NCI-H1930 (cell line): ENCODE measurements at places on chromosomes 1 and 21.
A peak's percentile ranks its signal among the peaks of the same experiment; 100 is the strongest.

- no peak for DNase-seq
These were observed 3.6 kb downstream of the TFF1 start for GRCh38 chr21:42362700-42363099.

DNA sequence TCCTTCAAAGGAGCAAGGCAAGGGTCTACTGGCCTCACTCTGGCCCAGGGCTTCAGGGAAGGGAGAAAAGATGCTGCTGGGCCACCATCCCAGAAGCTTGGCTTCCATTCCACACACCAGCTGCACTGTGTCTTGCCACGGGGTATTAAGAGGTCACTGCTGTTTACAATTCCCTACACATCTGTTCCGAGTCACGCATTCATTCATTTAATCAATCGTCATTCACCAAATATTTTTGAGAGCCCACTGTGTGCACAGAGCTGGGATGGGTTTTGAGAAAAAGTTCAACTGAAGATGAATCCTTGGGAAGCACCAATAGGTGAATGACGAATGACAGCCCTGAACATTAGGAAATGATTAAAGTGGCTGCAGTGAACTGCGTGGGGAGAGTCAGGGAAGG is 101.7 kb downstream of the NAV1 start:
- DNase-seq, result no peak

GRCh38 chr1:236002572-236002971 is 62.3 kb downstream of the NID1 start:
- no peak for DNase-seq

DNA sequence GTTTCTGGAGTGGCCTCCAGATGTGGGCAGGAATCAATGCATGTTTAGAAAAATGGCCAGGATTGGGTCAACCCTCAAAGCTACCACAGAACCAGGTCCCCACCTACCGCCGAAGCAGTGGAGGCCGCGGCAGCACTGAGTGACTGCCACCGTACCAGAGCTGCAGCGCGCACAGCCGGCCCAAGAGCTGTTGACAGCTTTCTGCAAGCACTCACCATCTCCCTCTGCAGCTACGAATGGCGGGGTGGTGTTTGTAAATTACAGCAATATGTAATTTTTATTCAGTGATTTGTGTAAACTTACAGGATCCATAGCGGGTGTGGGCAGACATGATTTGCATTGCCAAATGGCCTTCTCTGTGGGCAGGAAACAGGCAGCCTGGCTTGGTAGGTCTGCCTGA is 96.4 kb downstream of the CAMK2N1 start:
- DNase-seq, result no peak

GRCh38 chr21:46189959-46190490 is 5.8 kb upstream of the SPATC1L start:
- no peak for DNase-seq

DNA sequence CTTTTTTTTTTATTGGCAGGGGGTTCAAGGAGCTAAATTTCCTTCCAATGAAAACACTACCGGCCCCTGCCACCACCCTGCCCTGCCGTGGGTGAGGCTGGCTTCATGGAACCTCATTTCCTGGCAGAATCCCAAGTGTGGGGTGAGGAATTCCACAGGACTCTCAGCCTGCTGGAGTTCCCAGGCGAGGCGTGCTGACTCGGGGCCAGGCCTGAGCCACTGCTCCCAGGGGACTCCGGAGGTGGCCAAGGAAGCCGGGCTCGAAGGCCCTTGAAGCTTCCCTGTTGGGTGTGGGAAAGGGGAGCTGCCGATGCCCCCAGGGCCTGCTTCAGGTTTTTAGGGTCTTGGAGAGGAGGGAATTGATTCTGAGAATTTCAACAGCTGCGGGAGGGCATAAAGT is 95.3 kb upstream of the ACTRT2 start:
- DNase-seq, result no peak

DNA sequence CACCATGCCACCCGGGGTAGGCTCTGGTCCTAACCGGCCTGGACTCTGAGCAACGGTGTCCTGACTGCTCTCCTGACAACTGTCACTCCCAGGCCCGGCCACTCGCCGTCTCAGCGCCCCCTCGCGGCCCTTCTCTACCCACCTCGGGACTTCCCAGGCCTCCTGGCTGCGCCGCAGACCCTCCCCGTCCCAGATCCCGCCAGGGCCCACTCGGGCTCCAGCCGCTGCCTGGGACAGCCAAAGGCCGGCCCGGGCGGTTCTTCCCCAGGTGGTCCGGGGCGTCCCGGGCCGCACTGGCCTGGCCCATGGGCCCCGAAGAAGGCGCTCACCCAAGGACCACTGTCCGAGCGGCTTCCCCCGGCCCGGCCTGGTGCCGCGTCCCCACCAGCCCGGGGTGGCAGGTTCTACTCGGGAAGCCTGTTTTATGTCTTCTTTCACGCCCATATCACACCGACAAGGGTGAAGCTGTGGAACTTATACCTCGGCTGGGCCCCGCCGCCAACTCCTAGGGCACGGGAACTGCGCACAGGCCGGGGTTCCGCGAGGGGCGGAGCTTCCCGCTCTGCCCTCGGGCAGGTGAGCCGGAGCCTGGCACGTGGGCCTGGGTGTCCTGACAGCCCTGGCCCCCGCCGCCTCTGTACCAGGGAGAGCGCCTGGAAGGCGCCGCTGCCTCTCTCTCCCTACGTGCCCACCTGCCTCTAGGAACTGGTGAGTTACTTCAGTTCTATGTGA is 138.3 kb downstream of the TTLL7 start:
- DNase-seq, result peak; percentile 52

GRCh38 chr1:47517946-47518345 is 80.1 kb downstream of the FOXD2 start:
- no peak for DNase-seq

- no peak for DNase-seq
These were observed at the start of gene CR1 for GRCh38 chr1:207495801-207496792. CR1 (plus strand) TSS chr1:207496157; CDS start chr1:207496268, 111 bp downstream.

DNA sequence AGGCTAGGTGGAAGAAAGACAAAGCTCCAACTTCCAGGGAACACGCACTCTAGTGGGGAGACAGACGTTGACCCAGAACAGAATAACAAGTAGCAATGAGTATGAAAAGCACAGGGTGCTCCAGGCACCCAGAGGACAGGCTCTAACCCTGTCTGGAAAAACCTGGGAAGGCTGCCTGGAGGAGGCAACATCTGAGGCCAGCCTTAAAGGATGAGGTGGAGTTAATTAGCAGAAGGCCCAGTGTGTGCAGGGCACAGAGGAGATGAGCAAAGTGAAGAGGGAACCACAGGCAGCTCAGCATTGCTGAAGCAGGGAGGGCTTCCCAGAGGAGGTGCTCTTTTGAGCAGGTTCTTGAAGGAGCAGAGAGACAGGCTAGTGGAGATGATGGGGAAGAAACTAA is 126.7 kb upstream of the KLHDC7A start:
- DNase-seq, result no peak

DNA sequence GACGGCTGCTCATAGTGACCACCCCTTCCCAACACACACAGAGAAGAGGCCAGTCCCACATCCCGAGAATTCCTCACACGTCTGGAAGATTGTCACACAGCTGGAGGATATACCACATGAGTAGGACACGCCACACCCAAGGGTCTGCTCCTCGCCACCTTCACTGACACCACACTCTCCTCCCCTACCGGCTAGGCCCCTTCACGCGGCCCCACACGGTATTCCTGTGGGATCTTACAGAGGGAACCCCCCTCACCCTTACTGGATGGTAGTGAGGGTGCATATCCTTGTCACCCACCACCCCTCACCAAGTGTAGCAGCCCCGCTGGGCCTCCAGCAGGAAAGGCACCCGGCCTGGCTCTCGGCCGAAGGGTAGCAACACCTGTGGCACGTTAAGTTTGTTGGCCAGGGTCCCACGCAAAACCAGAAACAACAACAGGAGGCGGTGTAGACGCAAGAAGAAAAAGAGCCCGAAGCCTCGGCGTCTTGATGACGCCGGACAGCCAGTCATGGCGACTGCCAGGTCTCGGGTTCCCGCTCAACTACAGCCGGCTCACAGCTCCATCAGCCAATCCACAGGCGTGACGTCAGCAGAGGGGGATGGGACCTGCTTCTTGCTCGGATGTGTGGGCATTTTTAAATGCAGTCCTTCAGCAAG is at the start of gene NUP210L:
NUP210L (minus strand) TSS at position 540 of the 658 bp plus-strand sequence.
- DNase-seq, result no peak

GRCh38 chr1:198601936-198602889 is 36.6 kb upstream of the PTPRC start:
- DNase-seq, result no peak

GRCh38 chr1:43537423-43538142 is 6.9 kb downstream of the PTPRF start:
- no peak for DNase-seq

DNA sequence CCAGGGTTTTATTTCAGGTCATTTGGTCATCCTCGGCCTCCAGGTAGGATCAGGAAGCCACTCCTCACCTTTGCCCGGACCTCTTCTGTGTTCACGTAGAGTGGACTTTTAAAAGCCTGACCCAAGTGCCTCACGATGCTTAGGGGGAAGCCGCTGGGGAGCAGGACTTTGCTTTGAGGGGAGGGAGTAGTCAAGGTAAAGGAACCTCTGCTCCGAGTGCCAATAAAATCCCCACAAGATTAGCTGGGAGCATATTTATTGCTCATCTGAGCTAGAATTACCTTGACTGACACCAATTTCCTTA is 603 bp upstream of the DHRS3 start:
- DNase-seq, result no peak

DNA sequence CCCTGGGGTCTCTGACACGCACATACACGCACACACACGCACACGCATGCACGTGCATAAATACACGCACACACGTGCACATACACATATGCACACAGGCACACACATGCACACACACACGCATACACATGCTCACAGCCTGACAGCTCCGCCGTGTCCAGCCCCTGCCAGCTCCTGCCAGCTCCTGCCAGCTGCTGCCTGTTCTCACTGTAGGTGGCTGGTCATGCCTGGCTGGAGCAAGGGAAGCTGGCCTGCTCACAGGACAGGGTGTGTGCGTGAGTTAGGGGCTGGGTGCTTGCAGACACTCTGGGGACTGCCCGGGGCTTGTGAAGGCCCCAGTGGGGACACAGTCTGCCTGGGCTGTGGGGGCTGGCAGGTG is 4.9 kb downstream of the PLCH2 start:
- DNase-seq, result no peak

DNA sequence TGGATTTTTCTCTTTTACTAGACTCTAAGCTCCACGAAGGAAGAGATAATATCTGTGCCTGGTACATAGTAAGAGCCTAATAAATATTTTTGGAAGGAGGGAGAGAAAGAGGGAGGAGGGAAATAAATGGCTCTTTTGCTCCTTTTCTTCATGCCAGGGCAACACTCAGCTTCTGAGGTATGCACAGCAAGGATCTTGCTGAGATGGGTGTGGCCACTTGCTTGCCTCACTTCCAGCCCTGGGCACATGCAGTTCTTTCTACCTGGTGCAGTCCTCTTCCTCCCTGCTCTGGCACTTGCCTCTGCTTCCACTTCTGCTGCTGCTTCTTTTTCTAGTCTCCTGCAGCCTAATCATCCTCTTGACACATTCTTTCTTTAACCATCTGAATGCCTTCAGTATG is 148.1 kb downstream of the FGGY start:
- DNase-seq, result no peak

- DNase-seq, result no peak
These were observed 1.6 kb downstream of the GNPAT start for GRCh38 chr1:231242516-231243198.

DNA sequence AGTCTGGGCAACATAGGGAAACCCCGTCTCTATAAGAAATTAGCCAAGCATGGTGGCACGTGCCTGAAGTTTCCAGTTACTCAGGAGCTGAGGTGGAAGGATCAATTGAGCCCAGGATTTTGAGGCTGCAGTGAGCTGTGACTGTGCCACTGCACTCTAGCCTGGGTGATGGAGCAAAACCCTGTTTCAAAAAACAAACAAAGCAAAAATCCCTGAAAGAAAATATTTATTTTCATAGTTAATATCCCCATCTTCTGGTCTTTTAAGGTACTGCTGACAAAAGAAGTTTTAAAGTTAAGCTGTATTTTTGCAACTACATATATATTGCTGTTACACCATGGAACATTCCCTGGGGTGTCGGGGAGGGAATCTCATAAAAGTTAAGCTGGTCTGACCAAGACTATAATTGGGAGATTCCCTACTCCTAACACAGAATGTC is 26.0 kb downstream of the VAMP4 start:
- no peak for DNase-seq

DNA sequence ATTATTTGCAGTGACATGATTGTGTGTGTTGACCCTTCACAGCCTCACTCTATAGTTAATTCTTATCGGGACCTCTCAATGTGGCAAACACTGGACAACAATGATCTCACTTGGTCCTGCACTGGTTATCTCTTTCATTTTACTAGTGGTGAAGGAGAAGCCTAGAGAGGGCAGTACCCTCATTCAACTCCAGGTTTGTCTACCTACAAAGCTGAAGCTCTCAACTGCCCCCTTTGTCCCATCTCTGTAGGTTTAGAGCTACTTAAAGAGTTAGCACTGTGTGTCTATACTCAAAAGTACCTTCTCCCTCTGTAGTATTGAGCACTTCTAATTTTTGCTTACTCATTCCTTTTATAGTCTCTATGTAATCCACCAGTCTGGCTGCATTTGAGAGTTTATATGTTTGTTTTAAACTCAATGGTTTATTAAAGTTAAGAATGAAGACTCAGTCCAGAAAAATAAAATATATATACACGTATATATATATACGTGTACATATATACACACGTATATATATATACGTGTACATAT is 40.9 kb upstream of the BCL9 start:
- no peak for DNase-seq

DNA sequence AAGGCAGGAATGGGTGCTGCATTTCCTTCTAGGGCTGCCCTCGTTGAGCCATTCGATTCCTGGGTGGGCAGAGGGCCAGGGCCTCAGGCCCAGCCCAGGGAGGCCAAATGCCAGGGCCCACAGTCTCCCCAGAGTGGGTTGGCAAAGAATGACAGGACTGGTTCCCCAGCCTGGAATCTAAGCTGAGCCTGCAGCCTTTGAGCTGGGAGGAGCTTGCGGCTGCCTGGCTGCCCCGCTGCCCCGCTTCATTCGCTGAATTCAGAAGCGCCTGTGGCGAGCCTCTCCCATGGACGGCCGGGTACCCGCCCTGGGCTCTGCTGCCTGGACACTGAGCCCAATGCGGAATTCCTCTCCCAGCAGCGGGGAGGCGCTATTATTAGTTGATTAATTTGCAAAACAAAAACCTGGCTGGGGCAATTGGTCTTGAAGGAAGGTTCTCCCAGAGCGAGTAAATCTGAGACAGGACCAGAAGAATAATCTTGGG is 32.3 kb upstream of the TARDBP start:
- no peak for DNase-seq

DNA sequence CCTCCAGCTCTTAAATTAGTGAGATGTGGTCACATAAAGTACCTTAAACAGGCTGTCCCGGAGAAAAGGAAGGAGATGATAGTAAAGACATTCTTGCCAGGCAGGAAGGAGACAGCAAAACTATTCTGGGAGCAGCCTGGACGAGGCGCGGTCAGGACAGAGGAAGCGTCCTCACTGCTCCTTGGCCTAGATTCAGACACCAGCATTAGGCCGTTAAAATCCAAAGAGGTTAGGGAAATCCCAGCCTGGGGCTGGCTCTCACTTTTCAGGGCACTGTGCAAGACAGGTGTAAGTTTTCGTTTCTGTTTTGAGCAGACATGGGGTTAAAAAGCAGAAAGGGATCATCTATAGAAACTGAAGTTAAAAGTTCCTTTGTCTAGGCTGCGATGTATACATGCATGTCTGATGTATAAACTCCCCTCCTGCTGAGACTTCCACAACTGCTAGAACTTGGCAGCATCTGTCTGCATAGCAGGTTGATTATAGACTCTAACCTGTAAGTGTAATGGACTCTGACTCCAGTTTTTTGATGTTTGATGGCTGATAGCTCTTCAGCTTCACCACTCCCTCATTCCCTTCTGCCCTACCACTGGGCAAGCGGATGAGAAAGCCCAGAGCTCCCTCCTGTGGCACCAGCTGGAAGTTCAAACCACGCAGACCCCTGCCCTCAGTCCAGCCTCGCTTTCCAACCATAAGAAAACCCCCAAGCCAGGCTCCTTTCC is 21.5 kb downstream of the STPG1 start:
- DNase-seq, result peak; percentile 17
